ENCODE measurements at places on chromosomes 4 and X. TPM values are rescaled to one million over a fixed set of nuclear protein-coding genes. Genes with fewer than 3 reads are reported as not detected.
A peak's percentile ranks its signal among the peaks of the same experiment; 100 is the strongest.

DNA sequence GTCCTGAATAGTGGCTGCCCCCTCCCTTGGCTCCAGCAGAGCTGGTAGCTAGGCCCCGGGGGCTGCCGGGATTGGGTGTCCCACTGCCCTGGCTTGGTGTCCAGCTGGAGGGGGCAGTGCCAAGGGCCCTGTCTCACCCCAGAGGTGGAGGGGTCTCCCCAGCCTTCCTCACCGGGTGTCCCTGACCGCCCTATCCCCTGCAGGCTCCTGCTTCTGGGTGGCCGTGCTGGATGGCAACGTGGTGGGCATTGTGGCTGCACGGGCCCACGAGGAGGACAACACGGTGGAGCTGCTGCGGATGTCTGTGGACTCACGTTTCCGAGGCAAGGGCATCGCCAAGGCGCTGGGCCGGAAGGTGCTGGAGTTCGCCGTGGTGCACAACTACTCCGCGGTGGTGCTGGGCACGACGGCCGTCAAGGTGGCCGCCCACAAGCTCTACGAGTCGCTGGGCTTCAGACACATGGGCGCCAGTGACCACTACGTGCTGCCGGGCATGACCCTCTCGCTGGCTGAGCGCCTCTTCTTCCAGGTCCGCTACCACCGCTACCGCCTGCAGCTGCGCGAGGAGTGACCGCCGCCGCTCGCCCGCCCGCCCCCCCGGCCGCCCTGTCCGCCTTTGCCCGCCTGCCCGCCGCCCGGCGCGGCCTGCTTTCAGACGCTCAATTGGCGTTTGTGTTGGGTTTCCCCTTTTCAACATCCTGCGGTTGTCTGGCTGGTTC, 4.6 kb downstream of the NAT8L start:
- DNase-seq, result no peak

DNA sequence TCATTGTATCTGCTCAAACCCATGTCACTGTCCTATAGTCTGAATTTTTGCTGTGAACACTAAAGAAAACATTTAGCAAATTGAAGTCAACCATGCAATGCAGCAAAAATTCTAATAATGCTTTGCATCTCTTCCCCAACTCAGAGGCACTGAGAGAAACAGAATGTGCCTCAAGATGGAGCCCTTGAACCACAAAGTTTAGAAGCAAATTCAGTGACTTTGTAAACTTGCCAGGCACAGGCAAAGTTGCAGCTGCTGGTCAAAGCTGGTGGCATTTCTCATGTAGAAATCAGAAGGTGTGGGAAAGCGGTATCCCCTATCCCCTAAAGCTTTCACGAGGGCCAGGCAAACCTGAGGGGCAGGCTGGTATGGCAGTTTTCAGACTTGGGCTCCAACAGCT, 121.7 kb upstream of the DIPK2B start:
- DNase-seq, result no peak

DNA sequence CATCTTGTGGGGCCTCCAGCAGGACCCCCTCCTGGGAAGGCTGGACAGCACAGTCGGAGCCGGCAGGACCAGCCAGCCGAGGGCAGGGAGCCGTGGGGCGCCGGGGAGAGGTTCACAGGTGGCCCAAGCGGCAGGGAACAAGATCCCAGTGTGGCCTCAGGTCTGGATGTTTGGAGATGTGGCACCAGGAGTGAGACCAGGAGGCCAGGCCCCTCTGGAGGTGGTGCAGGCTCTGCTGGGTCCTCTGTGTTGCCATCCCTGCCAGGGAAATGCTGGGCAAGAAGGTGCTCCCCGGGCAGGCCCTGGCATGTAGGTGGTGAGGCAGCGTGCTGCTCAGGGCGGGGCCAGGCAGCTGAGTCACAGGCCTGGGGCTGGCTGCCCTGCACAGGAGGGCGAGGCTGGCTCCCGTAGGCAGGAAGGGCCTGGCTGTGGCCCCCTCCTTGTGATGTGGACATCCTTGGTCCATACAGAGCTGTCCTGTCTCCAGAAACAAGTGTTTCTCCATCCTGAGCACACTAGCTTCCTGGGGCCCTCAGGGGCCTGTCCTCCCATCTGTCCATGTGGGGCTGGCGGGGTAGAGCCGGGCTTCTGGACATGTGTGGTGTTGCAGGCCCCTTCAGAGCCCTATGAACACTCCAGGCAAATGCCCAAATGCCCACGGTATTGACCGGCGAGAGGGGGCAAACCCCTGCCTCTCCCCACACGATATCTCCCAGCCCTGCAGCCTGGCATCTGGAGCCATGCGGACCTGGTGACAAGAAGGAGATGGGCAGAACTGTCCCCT, 4.8 kb upstream of the HGFAC start:
- DNase-seq, result no peak

DNA sequence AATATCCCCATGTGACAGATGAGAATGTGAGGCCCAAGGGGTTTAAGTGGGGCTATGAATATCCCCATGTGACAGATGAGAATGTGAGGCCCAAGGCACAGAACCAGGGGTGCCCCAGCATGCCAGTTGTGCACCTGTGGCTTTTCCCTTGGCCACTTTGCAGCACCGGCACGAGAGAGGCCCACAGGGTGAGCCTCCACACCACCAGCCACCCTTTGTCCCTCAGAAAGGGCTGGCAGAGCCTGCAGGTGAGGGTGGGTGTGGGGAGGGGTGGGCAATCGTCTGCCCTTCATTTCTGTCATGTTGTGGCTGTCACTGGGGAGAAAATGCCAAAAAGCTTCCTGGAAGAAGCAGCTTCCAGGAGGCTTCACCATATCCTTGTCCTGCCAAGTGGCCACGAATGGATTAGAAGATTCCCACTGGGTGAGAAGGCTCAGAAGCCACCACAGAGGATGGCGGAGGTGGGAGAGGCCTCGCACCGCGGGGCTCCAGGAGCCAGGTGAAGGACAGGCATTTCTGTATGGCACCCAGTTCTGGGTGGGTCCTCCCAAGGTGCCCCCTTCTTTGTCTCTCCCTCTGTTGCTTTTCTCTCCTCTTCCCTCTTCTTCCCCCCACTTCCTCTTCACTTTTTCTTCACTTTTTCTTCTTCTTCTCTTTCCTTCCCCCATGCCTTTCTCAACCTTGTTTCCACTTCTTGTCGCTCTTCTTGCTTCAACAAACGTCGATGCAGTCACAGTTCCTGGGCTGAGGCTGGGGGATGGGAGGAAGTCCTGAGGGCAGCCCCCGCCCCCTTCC, 469 bp upstream of the GPR78 start:
- DNase-seq, result peak; percentile 67

The ADH7 gene
- total RNA-seq, result not detected

GRCh38 chrX:149518236-149518635, 13.1 kb upstream of the IDS start:
- no peak for DNase-seq

DNA sequence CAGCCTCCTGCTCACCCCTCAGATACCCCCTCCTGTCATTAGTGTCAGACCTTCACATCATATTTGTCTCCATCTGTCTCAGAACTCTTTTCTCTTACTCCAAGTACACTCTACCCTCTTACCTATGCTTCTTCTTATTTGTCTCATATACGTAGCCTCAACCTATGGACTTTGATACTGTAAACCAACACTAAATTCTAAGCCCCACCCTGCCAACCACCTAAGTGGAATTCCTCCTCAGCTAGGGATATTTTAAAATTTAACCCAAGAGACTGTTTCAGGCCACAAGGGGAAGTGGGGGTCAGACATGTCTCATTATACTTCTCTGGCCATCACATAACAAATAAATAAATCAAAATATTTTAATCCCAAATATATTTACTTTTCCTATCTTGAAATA, 778.1 kb upstream of the GRID2 start:
- no peak for DNase-seq

- no peak for DNase-seq
Measured at GRCh38 chr4:74886484-74886883, 46.4 kb upstream of the PARM1 start.

The GPRIN3 gene
- 6.2 TPM for total RNA-seq

The MAGEB3 gene
- not detected for total RNA-seq

The SH3D19 gene
- 162 TPM for total RNA-seq

DNA sequence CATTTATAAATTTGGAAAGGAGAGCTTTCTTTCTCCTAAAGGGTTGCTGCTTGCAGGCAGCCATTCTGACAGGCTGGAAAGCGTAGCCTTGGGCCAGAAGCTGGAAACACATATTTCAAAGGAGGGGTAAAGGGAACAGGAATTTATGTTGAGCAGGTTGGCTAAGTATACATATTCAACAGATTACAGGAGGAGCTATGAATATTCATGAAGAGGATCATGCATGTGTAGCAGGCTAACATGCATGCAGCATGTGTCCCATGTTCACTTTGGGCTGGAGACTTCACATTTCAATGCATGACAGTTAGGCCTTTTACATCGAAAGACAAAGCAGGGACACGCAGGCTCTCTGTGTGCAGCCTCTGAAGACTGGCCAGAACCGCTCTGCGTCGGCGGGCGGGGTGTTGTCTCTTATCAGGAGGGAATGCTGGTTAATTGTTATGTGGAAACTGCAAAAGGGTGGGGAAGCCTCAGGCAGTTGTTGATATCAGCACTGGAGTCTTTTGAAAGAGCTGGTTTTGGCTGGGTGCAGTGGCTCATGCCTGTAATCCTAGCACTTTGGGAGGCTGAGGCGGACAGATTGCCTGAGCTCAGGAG, 31.5 kb downstream of the CASP3 start:
- no peak for DNase-seq

The FAM236B gene
- not detected for total RNA-seq

The HDX gene
- 5.8 TPM for total RNA-seq

DNA sequence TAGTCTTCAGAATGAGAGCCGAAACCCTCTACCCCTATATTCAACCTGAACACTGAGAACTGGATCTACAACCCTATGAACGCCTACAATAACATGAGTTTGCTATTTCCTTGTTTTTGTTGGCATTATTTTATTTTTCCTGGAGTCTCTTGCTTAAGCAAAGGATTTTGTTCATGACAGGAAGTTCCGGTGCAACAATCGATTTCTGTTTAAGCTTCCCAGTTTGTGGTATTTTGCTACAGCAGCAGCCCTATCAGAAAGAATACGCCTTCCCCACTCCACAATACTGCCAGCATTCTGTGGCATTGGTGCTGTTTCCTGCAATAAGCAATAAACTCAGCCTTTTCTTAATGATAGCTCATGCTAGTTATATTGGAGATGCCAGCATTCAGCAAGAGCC, 60.9 kb downstream of the NPY5R start:
- DNase-seq, result no peak

The ZNF275 gene
- total RNA-seq, result 21.3 TPM

DNA sequence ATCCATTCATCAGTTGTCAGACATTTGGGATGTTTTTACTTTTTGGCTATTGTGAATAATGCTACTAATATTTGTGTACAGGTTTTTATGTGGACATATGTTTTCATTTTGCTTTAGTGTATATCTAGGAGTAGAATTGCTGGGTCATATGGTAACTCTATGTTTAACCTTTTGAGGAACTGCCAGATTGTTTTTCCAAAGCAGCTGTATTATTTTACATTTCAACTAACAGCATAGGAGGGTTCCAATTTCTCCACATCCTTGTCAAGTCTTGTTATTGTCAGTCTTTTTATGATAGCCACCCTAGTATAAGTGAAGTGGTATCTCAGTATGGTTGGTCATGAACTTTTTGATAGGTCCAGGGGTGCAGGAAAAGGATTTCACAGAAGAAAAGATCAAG, 114.5 kb upstream of the FAM9C start:
- no peak for DNase-seq

GRCh38 chr4:169485086-169485485, 127.3 kb downstream of the NEK1 start:
- DNase-seq, result no peak

- no peak for DNase-seq
Measured at GRCh38 chrX:21806691-21807090, 32.7 kb upstream of the MBTPS2 start.

The FAT1 gene
- 50.3 TPM for total RNA-seq

DNA sequence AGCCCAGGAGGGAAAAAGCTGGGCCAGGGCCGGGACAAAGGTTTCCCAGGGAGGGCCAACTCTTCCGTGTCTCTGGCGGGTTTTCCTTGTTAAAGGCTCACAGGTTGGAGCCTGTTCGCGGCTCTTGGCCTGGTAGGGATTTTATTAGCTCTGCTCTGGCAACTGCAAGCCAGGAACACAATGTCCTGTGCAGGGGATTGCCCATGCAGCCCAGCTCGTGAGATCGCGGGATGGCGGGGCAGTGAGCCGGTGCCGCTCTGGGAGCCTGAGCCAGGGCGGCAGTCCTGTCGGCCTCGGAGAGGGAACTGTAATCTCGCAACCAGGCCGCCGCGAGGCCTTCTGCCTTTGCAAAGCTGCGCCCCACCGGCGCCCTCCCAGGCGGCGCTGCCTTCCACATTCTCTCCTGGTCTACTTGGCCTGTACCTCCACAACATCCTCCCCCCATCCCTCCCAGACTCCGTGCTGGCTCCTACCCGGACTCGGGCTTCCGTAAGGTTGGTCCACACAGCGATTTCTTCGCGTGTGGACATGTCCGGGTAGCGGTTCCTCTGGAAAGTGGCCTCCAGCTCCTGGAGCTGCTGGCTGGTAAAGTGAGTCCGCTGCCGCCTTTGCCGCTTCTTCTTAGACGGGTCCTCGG, 2.1 kb downstream of the PITX2 start:
- DNase-seq, result peak; percentile 89

The PRICKLE3 gene
- 12.5 TPM for total RNA-seq

DNA sequence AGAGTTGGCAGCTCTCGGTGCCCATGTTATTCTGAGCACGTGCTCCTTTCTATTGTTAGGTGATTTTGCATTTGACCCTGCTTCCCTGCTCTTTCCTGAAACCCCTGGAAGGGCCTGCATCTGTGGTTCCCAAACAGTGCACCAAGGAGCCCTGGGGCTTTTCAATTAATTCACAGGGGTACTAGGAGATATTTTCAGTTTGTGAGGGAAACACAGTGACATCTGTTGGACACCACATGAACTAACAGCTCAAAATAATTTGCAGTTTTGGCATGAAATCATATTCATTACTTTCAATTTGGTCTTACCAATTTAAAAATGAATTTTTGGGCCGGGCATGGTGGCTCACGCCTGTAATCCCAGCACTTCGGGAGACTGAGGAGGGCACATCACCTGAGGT, 156.6 kb downstream of the GATB start:
- no peak for DNase-seq

- no peak for DNase-seq
Measured at GRCh38 chr4:112523008-112523721, 7.2 kb upstream of the NEUROG2 start.

- no peak for DNase-seq
Measured at GRCh38 chrX:68927178-68927577, 98.4 kb downstream of the EFNB1 start.

DNA sequence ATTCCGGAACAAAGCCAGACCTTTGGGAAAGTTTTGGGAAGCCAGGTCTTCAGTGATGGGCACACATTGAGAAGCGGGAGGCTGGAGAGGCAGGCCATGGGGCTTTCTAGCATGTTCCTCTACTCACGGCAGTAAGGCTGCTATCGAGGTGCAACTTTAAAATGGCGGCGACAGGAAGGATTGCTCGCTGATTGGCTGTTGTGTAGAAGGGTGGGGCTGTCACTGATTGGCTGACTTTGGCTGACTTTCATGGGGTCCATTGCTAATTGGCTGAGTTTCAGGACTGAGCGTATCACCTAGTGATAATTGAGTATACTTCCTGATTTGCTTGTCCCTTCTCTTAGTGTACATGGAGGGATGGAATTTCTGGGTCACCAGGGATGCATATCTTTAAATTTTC, 19.7 kb upstream of the GLOD5 start:
- no peak for DNase-seq

GRCh38 chr4:40307627-40308497, 27.3 kb upstream of the CHRNA9 start:
- DNase-seq, result no peak

GRCh38 chrX:38989076-38989475, 187.8 kb downstream of the MID1IP1 start:
- DNase-seq, result no peak

- no peak for DNase-seq
Measured at GRCh38 chrX:150676221-150676620, 17.0 kb upstream of the MTMR1 start.
